ENCODE measurements at places on chromosomes 6 and 20.

- peak; percentile 91 for DNase-seq
These were observed 1.4 kb upstream of the OSBPL2 start for GRCh38 chr20:62236766-62237513.

DNA sequence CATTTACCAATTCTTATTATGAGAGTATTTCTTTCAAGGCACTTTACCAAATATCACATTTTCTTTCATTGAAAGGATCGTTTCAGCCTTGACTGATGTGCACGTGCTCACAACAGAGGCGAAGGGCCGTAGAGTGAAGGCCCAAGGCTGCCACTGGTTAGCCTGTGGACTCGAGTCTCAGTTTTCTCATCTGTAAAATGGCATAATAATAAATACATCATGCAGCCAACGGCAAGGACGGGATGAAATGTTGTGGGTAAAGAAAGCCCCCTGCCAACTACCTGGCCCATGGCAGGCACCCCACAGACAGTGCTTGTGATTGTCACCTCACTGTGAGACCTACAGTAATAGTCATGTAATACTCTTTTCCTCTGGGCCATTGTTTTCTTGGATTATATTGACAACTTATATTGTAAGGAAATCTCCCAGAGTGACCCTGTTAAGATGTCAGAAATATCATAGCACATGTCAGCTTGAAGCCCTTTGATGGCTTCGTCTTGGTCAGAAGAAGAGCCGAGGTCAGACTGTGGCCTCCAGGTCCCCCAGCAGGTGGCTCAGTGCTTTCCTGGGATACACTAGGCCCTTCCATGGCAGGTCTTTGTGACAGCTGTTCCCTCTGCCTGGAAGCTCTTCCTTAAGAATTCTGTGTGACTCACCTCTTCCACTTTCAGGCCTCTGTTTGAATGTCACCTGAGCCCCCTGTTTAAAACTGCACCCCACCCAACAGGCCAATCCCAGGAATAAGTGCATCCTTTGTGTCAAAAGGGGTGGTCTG is 36.3 kb downstream of the FAM50B start:
- DNase-seq, result no peak

DNA sequence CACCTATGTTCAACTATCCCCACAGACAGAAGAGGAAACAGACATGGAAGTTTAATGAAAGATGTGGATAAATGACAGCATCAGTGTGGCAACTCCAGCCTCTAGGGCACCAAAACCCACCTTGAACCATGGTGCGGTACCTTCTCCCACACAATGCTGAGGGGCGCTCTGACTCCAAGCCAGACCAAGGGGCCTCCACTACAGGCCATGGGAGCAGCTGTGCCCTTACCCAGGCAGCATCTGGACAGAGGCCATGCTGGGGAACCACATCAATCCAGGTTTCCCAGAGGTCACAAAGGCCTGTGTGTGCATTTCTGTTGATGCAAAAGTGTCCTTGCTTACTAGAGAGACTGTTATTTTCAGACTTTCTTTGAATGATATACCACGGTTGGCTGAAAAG is 4.1 kb downstream of the PRR18 start:
- no peak for DNase-seq

GRCh38 chr6:43277643-43278523 is 20.2 kb upstream of the SLC22A7 start:
- no peak for DNase-seq

DNA sequence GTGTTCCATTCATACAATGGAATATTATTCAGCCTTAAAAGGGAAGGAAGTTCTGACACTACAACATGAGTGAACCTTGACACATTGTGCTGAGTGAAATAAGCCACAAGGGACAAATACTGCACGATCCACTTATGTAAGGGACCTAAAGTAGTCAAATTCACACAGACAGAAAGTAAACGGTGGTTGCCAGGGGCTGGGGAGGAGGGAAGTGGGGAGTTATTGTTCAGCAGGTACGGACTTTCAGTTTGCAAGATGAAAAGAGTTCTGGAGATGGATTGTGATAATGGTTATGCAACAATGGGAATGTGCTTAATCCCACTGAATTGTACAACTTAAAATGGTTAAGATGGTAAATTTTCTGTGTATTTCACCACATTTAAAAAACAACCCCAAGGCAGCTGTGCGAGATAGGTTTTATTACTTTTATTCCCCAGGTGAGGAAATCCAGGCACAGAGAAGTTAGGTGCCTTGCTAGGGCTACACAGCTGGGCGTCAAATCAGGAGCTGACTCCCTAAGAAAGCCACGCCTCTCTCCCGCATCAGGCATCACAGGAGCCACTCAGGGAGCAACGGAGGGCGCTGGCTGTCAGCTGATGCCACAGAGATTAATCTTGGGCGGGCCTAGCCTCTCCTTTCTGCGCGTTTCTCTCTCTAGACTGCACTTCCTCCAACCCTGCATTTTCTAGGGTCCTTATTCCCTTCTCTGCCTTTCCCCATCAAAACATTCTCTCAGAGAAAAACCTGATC is 9.3 kb upstream of the TRAF3IP2 start:
- DNase-seq, result peak; percentile 29

GRCh38 chr6:31728767-31729514 is at the start of gene DDAH2:
Gene DDAH2 (minus strand): TSS chr6:31729299. CDS start chr6:31729161, 138 bp downstream.
- peak; percentile 28 for DNase-seq

DNA sequence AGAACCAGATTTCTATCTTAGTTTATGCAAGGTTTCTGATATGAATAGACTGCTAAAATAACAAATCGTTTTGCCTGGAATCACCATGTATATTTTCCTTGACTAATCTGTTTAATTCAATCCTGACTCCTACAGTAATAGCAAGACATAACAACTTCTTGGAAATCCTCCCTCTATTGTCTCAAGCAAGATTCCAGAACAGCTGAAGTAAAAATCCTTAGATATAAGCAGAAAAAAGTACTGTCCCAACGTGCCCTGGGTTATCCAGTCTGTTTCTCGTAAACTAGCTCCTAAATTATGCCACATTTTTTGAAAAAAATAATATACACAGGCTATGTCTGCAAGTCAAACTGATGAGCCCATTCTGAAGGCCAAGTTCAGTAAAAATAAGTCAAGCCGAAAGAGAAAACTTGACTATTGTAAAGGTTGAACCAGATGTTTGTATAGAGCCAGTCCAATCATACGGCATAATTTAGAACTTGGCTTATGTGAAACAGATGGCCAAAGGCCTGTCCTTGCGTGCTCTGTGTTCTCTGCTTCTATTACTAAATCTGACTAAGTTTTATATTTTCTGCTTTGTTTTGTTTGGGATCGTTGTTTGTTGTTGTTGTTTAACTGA is 341.6 kb upstream of the NRSN1 start:
- DNase-seq, result no peak

DNA sequence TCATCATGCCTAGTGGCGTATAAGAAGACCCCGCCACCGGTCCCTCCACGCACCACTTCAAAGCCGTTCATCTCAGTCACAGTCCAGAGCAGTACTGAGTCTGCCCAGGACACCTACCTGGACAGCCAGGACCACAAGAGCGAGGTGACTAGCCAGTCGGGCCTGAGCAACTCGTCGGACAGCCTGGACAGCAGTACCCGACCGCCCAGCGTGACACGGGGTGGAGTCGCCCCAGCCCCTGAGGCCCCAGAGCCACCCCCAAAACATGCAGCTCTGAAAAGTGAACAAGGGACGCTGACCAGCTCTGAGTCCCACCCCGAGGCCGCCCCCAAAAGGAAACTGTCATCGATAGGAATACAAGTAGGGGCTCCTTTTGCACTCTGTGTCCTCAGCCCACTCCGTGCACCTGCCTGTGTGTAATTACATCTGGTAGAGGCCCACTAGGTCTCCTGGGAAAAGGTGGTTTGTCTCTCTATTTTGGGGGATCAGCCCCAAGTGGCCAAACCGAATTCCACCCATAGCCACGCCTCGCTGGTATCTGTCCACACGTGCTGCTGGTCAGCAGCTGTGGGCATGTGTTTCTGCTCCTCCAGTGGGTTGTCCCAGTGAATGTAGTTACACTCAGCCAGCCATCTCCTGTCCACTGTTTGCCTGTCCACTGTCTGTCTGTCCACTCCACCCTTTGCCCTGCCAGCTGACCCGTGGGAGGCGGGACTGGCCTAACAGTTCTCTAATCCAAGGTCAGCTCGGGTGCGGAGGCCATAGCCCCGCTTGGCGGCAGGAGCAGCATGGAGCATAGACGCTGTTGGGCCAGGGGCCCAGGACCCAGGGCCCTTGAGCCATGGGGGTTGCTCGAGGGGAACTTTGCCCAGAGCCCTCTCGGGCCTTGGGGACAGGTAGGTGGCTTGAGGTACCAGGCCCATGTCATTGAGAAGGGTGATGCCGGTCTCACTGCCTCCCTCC is 44.3 kb upstream of the MYL9 start:
- no peak for DNase-seq

DNA sequence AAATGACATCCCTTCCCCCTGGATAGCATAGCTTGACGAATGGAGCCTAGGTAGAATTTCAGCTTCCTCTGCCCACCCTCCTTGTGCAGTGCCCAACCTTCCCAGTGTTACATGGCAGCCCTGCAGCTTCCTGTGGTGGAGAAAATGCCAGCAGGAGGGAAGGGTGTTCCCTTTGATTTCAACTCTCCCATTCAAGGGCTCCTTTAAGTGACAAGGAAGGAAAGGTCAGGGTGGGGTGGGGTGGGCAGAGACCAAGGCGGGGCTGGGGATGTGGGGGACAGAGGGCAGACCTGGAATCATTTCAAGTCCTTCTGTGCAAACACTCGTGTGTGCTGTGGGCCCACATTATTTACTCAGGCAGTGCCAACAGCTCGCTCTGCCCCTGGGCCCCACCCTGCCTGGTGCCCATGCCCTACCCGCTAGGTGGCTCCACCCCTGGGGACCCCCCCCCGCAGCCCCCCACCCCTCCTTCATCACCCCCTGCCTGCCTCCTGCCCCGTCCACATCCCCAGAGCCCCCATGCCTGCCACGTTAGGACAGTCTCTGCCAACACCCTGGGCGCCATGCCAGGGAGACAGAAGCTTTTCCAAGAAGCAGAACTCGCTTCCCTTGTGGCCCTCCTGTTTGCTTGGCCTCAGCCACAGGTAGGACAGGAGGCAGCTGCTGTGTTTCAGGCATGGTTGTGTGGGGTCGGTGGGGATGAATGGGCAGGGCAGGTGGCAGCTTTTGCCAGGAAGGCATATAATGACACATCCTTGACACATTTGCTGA is 9.4 kb downstream of the SPDEF start:
- DNase-seq, result no peak

DNA sequence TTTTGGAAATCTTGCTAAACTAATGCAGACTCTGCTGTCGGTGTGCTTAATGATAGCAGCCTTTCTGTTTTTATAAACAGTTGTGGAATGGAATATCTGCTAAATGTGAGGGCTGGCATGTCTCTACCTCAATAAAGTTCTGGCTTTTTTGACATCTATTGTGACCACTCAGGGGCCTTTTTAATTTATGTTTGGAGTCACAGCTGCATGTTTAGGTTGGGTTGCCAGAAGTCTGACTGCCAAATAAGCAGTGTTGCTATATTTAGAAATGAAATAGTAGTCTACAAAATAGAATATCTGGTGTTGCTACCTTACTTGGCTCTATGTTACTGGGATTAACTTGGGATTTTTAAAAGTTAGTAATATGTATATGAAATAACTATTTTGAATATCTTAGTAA is 125.1 kb upstream of the LOC128125822 start:
- no peak for DNase-seq

GRCh38 chr6:4774715-4775493 is 1.3 kb upstream of the CDYL start:
- peak; percentile 69 for DNase-seq

DNA sequence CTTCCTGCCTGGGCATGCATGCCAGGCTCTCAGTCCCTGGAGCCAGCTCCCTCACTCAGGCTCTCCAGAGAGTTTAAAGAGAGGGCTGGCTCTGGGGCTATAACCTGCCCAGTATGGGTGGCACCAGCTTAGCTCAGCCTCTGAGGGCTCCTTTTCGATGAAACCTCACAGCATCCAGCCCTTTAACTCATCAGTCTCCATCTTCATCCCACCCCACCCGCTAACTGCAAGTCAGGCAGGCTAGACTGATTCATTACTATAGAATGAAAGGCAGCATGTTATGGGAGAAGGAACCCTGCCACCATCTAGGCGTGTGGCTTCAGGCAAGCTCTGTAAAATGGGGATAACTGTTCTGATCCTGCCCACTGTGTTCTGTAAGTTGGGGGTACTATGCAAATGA is 53.5 kb downstream of the RAB44 start:
- DNase-seq, result no peak

- no peak for DNase-seq
These were observed 8.2 kb upstream of the KCNB1 start for GRCh38 chr20:49490689-49491088.

GRCh38 chr6:156686995-156687788 is 90.0 kb upstream of the ARID1B start:
- DNase-seq, result peak; percentile 92

DNA sequence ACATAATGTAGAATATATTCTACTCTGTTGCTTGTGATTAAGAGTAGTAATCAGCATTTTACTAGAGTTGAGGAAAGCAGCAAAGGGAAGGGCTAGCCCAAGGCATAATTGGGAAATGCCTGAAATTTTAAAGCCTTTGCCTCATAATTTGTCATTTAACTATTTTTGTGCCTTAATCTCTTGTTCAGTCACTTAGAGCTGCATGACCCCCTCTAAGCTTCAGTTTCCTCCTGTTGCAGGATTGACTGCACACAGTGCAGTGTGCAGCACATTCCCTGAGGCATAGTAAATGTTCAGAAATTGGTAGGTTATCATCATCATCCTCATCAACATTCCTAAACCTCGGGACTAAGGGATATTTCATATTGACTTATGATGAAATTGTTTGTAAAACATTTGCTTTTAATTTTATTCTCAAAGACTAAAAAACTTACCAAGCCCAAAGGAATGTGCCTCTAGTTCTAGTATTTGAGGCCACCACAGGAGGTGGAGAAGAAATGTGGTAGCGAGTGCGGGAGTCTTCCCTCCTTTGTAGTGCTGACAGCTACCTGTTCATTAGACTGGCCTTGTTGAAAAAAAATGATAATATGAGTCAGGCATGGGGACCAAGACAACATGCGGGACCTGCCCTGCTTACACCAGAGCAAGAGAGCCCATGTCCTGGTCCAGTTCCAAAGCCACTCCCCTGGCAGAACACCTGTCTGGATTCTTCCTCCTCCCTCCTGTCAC is 14.8 kb upstream of the TENT5A start:
- DNase-seq, result no peak

- no peak for DNase-seq
These were observed 109.2 kb downstream of the C6orf118 start for GRCh38 chr6:165200178-165200577.

GRCh38 chr6:151722342-151722741 is 85.1 kb upstream of the ESR1 start:
- DNase-seq, result no peak

Data from retina (tissue), 1 donor.